Fibroblast of skin of right quadriceps (primary cell): ENCODE measurements at places on chromosomes 2 and 18.
A peak's percentile ranks its signal among the peaks of the same experiment; 100 is the strongest.

- no peak for DNase-seq
Observed at GRCh38 chr2:111157798-111158197, 37.1 kb downstream of the BCL2L11 start.

GRCh38 chr2:168992026-168992425 lies 39.1 kb downstream of the ABCB11 start:
- DNase-seq = no peak

DNA sequence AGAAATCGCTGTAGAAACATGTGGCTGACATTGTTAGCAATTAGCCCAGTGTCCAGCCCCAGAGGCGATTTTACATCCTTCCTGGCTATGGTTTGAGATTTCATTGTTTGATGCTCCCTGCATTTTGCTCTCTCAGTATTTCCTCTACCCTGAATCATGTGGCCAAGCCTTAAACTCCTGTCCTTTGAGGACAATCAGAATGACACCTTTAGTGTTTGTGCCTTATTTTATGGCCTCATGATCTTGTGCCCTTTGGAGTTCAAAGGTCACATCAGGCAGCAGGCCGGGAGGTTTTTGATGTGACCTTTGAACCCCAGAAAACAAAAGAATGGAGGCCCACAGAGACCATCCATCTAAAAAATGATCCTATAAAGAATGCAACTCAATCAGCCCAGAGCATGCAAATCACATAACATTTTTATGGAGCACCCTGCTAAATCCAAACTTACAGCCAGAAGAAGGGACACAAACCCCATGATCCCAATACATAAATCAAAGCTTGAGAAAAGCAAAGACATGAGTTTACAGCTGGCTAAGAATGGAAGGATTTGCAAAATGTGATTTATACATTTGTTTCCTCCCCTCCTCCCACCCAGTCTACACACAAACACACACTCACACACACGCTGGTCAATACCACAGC lies 52.5 kb downstream of the FECH start:
- no peak for DNase-seq

- no peak for DNase-seq
Observed at GRCh38 chr2:230773039-230773773, 60.6 kb downstream of the CAB39 start.

- no peak for DNase-seq
Observed at GRCh38 chr2:30266051-30266621, 34.8 kb downstream of the LBH start.

- no peak for DNase-seq
Observed at GRCh38 chr2:96537734-96538486, 1.4 kb downstream of the ARID5A start.

DNA sequence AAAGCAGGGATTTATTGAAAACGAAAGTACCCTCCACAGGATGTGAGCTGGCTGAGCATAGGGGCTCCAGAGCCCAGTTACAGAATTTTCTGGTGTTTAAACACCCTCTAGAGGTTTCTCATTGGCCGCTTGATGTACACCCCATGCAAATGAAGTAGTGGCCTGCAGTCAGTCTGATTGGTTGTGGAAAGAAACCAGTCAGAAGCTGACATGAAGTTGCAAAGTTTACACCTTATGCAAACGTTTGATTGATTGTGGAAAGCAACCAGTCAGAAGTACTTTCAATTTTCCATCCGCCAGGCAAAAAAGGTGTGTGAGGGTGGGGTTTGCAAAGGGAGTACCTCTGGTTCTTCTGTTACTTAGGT lies 62.3 kb downstream of the VWA3B start:
- DNase-seq = peak; percentile 53

DNA sequence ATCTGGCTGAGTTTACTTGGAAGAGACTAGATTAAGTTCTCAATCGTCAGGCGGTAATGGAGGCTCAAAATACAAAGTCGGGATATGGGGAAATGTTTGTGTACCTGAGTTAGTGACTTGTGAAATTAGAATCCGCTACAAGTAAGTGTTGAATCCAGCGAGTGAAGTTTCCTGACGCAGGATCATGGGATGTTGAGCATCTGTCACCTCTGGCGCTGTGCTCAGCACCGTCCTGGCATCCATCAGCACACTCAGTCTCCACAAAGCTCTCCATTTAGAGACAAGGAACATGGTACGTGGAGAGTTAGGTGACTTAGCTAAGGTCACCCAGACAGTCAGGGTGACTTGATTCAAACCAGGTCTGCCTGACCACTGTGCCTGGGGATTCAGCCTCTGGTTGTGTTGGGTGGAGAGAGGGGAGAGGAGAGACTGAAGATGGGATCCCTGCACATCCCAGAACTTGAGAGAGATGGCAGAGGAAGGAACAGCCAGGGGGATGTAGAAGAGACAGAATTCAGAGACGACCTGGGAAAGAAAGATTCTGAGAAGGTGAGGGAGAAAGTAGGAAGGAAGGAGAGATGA lies 251.2 kb downstream of the ACKR3 start:
- no peak for DNase-seq

DNA sequence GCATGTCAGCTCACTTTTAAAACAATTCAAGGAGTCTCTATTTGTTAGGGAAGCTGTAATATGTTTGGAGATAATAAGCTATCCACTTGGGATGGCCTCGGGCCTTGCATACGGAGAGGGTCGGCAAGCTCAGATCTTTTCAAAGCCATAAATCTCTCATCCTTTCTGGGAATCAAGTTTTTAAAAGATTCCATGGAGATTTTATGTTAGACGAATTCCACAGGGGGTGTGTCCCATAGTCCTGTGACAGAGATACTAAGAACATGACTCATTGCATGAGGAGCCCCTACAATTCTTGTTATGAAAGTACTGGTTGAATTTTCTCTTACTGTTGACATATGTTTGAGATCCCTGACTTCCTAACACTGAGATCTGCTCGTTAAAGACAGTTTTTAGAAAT lies 108.7 kb downstream of the FEZ2 start:
- peak; percentile 90 for DNase-seq

GRCh38 chr2:16288371-16289112 lies 348.2 kb downstream of the MYCN start:
- DNase-seq = no peak

GRCh38 chr2:216689397-216689796 lies 6.0 kb downstream of the IGFBP5 start:
- DNase-seq = no peak

GRCh38 chr2:150088538-150088937 lies 398.9 kb downstream of the RND3 start:
- no peak for DNase-seq

GRCh38 chr2:188138313-188138712 lies 153.4 kb upstream of the GULP1 start:
- DNase-seq = no peak

DNA sequence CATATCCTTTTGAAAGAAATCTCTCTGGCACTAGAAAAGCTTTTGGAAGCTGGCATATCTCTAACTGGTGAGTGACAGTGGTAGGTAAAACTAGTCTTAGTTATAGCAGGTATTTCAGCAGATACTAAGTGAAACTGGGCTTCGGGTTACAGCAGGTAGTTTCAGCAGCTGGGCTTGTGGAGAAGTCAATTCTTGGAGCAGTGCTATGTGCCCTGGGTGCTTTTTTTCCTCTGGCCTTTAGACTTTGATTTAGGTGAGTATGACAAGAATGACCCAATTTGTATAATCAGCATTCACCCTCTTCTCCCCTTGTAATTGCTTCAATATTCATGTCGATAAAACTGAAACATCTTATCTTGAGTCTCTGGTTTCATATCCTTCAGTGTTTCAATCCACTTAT lies 123.1 kb downstream of the KYNU start:
- DNase-seq = no peak

GRCh38 chr2:55165626-55166025 lies 66.5 kb downstream of the CLHC1 start:
- peak; percentile 66 for DNase-seq

DNA sequence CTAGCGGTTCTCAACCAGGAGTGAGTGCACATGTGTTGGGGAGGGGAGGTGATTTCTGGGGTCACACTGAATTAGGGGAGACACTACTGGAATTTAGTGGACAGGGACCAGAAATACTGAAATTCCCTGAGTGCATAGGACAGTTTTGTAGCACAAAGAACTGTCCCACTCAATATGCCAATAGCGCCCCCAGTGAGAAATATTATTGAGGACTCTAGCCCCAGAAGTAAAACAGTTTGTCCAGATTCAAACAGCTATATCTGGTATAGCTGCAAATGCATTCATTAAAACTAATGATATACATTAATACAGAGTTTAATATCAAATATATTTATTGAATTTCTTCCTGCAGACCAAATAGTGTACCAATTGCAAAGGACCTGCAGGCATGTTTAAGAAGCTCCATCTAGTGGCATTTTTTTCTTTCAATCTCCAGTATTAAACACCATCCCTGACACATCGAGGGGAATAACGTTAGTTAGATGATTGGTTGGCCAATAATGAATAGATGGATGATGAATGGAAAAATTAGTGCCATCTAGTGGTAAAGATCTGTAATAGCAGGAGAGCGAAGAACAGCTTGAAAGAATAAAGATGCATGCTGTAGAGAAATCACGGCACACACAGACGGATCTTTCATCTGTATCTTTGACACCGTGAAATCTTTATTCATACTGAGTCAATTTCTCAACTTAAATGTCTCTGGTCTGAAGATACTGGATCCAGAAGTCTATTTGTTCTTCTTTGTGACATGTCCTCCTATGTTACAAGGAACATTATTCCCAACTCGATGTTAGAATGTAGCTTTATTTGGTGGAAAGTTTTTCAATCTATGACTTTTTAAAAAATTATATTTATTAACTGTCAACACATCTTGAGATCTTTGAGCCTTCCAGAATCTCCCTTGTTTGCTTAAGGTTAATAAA lies 62.5 kb downstream of the DHRS9 start:
- peak; percentile 44 for DNase-seq

DNA sequence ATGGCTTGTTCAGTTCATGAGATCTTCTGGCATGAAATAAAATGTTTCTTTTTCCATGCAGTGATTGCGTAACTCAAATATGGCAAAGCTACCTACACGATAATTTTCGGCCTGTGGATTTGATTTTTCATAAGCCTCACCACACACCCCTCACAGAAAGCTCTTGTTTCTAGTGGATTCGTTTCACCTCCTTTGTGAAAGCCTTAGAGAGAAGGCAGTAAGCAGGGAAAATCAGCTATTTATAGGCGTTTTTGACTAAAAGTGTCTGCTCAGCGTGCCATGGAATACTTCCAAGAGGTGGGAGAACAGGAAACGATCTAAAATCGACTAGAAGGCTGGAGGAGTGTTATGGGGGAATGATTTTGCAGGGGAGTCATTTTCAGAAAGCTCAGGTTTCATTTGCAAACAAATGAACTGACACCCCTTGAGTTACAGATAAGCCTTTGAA lies 417.9 kb downstream of the TGIF1 start:
- peak; percentile 19 for DNase-seq

GRCh38 chr2:186485576-186485870 lies 537 bp upstream of the ZC3H15 start:
- no peak for DNase-seq

GRCh38 chr2:190841707-190842505 lies 38.7 kb upstream of the GLS start:
- DNase-seq = peak; percentile 62

DNA sequence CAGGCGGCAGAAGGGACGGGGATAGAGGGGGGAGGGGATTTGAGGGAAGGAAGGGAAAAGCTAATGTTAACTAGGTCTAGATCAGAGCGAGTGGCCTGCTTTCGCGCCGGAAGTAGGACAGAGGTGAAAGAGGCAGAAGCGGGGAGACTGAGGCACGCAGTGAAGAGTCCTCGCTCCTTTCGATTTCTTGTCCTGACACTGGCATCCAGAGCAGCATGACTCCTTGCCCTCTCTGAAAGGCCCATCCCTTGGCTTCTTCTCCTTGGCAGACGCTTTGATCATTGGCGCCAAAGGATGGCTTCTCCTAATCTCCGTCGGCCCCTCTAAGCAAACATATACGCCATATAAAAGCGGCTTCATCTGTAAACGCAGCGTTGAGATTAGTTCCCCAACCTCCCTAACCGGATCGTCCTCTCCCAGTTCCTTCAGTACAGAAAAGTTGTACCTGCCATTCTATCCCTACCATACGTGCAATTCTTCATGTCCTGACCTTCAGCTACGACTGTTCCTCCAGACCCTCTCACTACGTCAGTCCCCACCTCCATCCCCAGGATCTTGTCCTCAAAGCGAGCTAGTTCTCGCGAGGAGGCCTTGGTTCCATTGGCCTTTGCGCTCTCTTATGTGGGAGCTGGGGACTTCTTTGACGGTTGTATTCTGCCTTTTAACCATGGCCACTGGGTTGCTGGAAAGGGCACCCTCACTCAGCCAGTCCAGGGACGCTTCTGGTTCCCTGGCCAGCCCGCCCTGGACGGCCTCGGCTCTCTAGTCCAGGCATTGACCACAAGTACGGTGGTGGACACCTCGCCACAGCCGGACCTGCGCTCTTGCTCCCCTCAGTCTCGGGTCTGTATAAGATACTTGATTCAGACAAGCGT lies 857 bp upstream of the NEUROD1 start:
- DNase-seq = no peak

- no peak for DNase-seq
Observed at GRCh38 chr2:99960291-99960690, 182.1 kb downstream of the AFF3 start.

- DNase-seq = peak; percentile 90
Observed at GRCh38 chr2:40668425-40668824, 216.5 kb upstream of the SLC8A1 start.

- DNase-seq = peak; percentile 81
Observed at GRCh38 chr2:205675861-205676516, 6.3 kb upstream of the NRP2 start.

DNA sequence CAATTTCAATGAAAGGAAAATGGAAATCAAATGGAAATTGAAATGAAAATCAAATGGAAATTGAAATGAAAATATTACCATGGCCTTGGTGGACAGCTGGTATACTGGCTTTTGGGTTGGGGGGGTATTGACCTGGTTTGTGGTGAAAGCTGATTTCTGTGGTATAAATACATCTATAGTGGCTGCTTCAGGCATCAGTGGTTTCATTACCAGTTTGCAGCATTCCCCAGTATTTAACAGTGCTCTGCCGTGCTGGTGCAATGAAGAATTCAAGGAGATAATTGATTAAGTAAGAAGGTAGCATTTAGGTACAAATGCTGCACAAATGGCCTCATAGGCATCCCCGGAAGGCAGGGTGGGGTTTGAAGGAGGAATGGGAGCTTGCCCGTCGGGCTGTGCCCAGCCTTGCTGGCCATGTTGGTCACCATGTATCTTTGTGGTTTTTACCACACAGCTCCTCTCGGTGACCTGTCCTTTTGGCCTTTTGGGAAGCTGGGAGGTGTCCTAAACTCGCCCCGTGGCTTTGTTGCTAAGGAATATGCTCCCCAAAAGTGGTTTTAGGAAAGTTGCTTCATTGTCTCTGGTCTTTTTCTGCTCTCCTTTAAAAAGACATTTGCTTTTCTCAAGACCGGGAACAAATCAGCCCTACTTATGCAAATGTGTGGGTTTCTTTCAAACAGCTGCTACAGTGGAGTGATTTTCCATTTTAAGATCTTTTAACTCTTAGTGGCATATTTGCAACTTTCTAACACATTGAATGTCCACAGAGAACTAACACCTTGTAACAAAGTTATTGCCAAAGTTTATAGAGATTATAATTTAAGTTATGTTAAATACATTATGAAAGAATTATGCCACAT lies 28.6 kb downstream of the SNTG2 start:
- no peak for DNase-seq

- no peak for DNase-seq
Observed at GRCh38 chr2:144683966-144684365, 164.0 kb upstream of the ZEB2 start.
